NCI-H345 (cell line): ENCODE measurements at places on chromosomes 4 and X.

DNA sequence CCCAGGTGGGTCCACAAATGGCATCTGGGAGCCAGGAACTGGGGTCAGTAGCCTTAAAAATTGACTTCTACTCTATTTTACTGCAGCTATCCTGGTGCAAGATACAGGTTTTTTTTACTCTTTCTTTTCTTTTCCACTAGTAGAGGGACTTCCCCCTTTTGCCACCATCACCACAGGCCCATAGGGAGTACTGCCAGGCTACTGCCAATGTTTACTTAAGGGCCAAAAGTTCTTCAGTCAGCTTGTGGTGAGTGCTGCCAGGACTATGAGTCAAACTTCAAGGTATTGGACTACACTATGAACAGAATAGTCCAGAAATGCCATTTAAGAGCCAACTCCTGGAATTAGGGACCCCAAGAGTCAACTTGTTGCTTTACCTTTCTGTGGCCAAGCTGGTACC lies 94.7 kb downstream of the EDA2R start:
- DNase-seq, result no peak

DNA sequence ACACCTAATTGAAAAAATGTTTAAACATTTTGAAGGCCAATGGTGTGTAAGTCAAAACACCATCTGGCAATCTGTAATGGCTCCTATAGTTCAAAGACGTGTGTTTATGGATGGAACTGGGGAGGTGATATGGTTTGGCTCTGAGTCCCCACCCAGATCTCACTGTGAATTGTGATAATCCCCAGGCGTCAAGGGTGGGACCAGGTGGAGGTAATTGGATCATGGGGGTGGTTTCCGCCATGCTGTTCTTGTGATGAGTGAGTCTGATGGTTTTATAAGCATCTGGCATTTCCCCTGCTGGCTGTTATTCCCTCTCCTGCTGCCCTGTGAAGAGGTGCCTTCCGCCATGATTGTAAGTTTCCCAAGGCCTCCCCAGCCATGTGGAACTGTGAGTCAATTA lies 52.2 kb downstream of the ADRA2C start:
- DNase-seq, result no peak

DNA sequence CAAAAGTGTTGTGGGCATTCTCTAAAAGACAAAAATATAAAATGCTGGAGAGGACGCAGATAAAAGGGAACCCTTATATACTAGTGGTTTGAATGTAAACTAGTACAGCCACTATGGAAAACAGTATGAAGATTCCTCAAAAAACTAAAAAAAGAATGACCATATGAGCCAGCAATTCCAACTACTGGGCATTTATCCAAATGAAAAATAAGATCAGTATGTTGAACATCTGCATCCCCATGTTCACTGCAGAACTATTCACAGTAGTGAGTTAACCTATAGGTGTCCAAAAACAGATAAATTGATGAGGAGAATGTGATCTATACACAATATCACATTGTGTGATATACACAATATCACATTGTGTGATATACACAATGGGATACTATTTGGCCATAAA lies 1615.3 kb downstream of the PCDH18 start:
- DNase-seq, result no peak

- no peak for DNase-seq
These were observed 59.6 kb downstream of the GPRIN3 start for GRCh38 chr4:89247951-89248350.

- peak; percentile 67 for DNase-seq
These were observed 454 bp downstream of the BTC start for GRCh38 chr4:74793757-74794381.

DNA sequence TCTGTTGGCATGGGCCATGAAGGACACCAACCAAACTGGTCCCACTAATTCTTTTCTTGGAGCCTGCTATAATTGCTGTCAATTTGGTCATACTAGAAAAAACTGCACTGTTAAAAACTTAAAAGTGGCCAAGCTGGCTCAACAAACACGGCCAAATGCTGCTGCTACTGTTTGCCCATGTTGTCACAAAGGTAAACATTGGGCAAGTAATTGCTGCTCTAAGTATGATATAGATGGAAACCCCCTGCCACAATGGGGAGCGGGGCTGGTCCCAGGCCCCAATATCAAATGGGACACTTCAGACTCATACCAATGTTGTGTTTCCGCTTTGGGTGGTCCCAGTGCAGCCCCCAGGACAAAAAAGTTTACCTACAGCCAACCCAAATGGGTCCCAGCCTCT lies 52.1 kb downstream of the SPIN3 start:
- no peak for DNase-seq

DNA sequence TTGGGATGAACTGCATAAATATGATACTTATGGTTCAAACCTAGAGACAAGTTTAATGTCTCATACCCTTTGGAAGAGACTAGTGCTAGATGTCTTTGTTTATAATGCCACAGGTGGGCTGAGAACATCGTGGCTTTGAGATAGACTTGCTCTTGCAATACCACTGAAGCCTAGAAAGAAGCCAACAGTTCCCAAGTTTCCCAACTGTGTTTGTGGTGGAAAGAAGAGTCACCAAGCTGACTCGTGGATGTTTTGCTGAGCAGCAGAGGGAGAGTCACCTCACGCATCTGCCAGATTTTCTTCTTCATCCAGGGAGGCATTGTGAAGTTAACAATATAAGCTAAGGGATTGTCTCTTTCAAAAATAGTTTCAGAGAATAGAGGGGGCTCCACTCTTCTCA lies 1076.2 kb downstream of the C4orf33 start:
- no peak for DNase-seq

GRCh38 chr4:47326025-47326424 lies 137.5 kb downstream of the COMMD8 start:
- DNase-seq, result no peak

DNA sequence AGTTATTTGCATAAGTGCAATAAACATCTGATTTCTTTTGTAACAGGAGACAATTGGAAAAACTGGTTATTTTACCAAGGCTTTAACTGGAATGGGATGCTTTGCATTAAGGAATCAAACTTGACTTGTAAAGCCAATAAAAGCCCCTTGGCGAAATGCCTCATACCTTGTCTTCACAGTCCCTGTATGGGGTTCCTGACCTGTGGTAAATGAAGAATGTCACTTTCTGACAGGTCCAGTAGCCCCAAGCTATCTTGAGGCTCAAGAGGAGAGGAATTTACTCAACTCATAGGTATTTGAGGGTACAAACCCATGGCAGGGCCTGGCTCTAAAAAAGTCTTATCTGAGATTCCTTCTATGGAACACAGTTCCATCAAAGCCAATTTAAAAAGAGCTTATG lies 78.0 kb downstream of the ACOX3 start:
- DNase-seq, result no peak

GRCh38 chrX:149962859-149963757 lies 24.8 kb upstream of the EOLA2 start:
- peak; percentile 37 for DNase-seq

DNA sequence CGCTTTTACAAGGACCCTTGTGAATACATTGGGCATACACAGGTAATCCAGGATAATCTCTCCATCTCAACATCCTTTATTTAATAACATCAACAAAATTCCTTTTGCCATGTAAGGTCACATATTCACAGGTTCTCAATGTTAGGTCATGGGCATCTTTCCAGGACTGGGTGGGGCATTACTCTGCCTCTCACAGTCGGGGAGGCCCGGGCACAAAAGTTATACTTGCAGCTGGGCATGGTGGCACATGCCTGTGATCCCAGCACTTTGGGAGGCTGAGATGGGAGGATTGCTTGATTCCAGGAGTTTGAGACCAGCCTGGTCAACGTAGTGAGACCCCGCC lies 93.7 kb upstream of the AP1S2 start:
- no peak for DNase-seq

GRCh38 chrX:57453901-57454300 lies 137.9 kb upstream of the ZXDB start:
- no peak for DNase-seq

DNA sequence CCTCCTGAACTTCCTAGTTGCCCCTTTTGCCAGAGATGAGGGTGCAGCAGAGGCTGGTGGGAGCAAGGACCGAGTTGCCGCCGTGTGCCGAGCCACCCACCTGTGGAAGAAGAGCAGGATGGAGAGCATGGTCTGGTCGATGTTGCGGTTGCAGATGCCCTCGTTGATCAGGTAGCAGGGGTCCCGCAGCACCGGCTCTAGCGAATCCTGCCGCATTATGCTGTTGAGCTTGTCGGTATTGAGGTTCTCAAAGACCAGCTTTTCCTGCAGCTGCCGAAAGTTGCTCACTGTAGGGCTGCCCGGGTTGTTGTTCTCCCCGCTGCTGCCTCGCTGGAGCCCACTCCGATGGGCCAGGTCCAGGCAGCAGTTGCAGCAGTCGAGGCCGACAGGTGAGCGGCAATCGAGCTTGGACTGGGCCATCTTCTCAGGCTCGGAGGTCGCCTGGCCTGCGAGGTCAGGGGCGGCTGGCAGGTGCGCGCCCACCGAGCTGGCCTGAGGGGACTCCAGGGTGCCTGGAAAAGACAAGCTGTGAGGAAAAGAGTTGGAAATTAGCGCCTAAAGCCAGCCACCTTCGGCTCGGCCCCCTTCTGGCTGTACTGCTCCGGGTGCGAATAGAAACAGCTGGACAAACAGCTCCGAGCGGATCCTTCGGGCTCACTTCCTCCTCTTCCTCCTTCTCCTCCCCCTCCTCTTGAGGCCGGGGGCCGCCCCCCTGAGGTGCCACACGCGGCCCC lies 420 bp downstream of the TSC22D3 start:
- DNase-seq, result no peak

DNA sequence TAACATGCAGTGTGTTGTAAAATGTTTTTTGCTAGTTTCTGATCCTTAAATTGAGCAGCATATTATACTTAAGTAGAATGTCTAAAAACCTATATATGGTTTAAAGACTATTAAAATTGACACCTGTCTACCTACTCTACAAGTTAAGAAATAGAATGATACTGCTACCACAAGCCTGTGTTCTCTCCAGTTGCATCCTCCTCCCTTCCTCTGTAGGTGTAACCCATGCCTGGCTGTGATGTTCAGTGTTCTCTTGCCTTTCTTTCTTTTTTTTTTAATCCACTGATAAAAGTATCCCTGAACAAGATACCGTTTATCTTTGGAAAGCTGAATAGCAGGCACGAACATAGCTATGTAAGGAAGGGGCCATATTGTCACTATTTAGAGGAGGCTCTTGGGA lies 99.1 kb downstream of the KDM6A start:
- DNase-seq, result no peak

DNA sequence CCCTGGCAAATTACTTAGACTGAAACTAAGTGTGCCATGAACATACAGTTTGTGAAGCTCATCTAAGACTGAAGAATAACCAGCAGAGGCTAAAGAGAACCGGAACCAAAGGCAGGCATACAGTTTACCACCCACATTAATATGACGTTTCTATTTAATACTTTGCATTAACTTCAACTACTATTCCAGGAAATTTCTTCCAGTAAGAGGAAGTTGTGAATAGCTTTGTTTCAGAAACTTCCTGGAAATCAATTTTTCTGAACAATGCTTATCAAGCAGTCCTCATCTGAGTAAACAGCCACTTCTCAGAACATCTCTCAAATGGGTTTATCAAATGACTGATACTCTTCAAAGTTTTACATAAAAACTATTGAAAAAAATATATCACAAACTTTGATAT lies 252.7 kb downstream of the OPHN1 start:
- DNase-seq, result no peak

- no peak for DNase-seq
These were observed 568 bp upstream of the CASP6 start for GRCh38 chr4:109703664-109704361.

GRCh38 chrX:13898083-13898482 lies 81.2 kb upstream of the GPM6B start:
- peak; percentile 0 for DNase-seq

DNA sequence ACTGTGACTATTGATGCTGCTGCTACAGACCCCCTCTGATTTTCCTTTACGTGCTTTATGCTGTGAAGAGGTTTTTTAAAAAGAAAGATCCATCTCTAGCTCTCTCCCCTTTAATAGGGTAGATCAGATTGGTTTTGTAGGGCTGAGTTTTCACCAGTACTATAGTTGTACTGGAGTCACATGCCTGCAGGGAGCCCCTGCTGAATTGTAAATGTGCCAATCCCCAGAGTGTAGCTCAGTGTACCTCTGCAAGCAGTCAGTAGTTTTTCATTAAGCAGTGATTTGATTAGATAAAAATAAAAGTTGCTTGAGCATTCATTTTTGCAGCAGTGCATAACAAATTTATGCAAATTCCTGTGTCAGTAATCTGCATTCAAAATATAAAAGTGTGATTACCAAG lies 179.2 kb downstream of the IL1RAPL2 start:
- no peak for DNase-seq

- no peak for DNase-seq
These were observed 591.4 kb upstream of the PCDH10 start for GRCh38 chr4:132557660-132558059.

DNA sequence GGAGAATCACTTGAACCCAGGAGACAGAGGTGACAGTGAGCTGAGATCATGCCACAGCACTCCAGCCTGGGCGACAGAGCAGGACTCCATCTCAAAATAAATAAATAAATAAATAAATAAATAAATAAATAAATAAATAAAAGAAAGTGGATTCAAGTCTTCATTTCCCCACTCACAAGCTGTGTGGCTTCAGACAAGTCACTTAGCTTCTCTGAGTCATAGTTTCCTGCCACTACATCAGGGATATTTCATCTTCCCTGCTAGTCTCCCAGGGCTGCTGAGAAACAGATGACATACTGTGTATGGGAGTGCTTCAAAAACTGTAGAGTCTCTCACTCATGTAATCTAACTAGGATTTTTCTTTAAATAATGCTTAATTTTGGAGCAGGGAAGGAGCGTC lies 37.2 kb downstream of the TBC1D9 start:
- no peak for DNase-seq

DNA sequence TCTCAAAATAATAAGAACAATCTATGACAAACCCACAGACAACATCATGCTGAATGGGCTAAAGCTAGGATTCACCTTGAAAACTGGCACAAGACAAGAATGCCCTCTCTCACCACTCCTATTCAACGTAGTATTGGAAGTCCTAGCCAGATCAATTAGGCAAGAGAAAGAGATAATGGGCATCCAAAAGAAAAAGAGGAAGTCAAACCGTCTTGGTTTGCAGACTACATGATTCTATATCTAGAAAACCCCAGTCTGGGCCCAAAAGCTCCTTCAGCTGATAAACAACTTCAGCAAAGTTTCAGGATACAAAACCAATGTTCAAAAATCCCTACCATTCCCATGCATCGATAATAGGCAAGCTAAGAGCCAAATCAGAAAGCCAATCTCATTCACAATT lies 59.0 kb downstream of the CHM start:
- no peak for DNase-seq

GRCh38 chrX:78619834-78620233 lies 39.3 kb downstream of the RTL3 start:
- DNase-seq, result no peak

GRCh38 chr4:80137631-80138030 lies 59.7 kb upstream of the PRDM8 start:
- DNase-seq, result no peak

- no peak for DNase-seq
These were observed 128.5 kb downstream of the LRBA start for GRCh38 chr4:150886597-150886996.

GRCh38 chr4:184860018-184860779 lies 34.4 kb upstream of the ACSL1 start:
- DNase-seq, result no peak

GRCh38 chr4:136796953-136797352 lies 735.3 kb downstream of the PCDH18 start:
- DNase-seq, result no peak

- DNase-seq, result no peak
These were observed 35.2 kb downstream of the NYX start for GRCh38 chrX:41482154-41482850.
